ENCODE measurements at places on chromosomes 3 and 15.

GRCh38 chr15:41836713-41837454 lies 1.8 kb upstream of the PLA2G4B start:
- no peak for DNase-seq

DNA sequence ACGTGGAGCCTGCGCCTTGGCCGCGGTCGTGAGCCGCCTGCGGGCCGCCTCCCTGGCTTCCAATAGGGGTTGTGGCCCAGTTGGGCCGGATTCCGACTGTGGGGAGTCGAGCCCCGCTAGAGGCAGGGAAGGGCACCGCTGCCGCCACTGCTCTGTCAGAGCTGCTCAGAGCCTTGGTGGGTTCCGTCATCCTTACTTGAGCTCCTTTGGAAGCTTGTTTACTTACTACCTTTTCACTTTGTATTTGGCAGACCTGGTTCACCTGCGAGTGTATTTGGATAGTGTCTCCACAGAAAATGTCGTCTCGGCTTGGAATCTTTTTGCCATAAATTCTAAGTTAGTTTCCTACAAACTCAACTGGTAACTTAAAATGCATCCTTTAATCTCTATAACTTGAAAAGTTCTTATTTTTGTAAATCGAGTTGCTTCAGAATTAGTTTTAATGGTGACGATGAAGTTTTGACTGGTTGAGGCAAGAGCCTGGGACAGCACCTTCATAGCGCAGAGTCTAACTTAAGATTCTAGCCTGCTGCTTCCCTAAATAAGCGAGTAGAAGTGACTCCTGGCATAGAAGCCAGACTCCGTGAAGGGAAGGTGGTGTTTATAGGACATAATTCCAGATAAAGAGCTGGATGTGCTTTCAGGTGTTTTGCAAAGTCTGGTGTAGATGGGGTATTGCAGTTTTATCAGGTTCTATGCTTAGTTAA lies 800 bp downstream of the DAG1 start:
- peak; percentile 8 for DNase-seq

GRCh38 chr3:29138171-29138570 lies 142.7 kb upstream of the RBMS3 start:
- DNase-seq = no peak

GRCh38 chr15:67384761-67385160 lies 130.2 kb downstream of the IQCH start:
- DNase-seq = no peak

DNA sequence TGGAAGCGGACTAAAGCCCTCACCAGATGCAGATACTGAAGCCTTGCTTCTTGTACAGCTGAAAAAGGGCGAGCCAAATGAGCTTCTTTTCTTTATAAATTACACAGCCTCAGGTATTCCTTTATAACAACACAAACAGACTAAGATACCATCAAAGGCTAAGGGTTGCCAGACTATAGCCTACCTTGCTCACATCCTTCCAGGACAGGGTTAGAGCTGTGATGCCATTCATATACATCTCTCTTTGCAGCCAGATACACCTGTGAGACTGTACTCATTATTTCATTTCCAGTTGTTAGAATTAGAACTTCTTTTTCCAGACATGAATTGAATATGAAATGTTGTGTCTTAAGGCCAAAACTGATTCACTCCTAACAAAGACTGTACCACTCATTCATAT lies 262.8 kb upstream of the NR2F2 start:
- DNase-seq = no peak

GRCh38 chr15:63465104-63465503 lies 39.3 kb upstream of the USP3 start:
- no peak for DNase-seq

- DNase-seq = peak; percentile 29
Measured at GRCh38 chr3:123421353-123422174, 27.3 kb downstream of the ADCY5 start.

DNA sequence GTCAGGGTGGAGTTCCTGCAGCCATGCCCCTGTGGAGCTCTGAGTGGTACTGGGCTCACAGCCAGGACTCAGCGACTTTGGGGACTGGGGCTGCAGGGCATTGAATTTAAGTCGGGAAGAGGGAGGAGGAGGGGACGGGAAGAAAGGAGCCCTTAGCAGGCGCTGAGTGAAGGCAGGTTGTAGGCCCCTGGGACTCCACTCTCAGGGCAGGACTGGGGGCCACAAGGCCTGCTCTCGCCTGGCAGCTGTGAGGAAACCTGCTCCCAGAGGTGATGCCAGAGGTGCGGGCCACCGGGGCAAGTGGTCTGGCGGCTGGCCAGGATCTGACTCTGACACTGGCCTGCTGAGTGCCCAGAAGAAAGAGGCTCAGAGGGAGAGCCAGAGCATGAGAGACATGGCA lies 73.5 kb downstream of the EPHB3 start:
- DNase-seq = no peak

DNA sequence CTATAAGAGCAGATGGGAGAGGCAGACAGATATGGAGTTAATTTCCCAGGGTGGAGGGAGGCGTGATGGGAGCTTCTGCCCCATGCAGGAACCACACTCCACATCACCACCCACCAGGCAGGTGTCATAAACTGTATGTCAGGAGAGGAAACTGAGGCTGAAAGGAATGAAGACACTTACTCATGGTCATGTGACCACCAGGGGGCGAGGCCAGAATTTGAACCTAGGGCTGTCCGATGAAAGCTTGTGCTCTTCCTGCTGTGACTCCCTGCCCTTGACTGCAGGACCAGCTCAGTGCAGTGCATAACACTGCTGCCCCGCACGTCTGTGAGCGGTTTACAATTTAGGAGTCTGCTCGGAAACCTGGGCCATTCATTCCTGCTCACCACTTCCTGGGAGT lies 28.8 kb downstream of the NUP210 start:
- no peak for DNase-seq

- no peak for DNase-seq
Measured at GRCh38 chr3:70963431-70964275, 619.9 kb downstream of the FOXP1 start.

Measured in hematopoietic multipotent progenitor cell (in vitro differentiated cells).